Activated CD8-positive, alpha-beta memory T cell treated with anti-CD3 and anti-CD28 coated beads, Interleukin-2, amount 50 U/mL, for 4 hours (primary cell): ENCODE measurements at places on chromosomes 12 and 14.
A peak's percentile ranks its signal among the peaks of the same experiment; 100 is the strongest.

GRCh38 chr12:50728417-50728816, 35.5 kb upstream of the ATF1 start:
- no peak for DNase-seq

- DNase-seq = no peak
These were observed 35.6 kb downstream of the LEMD3 start for GRCh38 chr12:65204886-65205525.

DNA sequence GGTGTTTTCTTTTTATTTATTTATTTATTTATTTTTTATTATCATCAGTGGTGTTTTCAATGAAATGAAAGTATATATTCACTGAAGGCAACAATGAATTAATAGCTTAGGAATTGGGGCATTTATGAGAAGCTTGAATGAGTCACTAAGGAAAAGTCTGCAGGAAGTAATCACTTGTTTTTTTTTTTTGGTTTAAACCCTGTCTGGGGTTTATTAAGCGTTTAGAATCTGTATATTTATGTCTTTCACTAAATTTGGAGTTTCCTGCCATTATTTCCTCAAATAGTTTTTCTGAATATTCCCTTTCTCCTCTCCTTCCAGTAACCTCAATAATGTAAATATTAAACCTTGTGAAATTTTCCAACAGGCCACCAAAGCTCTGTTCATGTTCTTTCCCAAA, 85.5 kb downstream of the TESC start:
- no peak for DNase-seq

DNA sequence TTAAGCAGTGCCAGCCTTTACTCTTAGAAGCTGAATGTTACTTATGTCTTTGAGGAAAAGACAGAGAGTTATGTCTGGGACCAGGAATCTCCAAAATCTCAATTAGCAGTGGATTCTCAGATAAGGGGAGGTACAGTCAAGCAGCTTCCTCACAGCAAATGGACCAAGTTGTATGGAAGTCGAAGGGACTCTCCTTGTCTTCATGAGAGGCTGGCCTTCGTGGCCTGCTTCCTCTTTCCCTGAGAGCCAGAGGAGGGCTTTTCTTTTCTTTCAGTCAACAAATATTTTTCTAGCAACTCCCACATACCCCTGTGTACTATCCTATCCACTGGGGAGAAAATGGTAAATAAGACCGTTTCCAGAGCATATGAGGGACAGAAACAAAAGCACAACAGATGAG, 6.6 kb upstream of the WNT5B start:
- no peak for DNase-seq

GRCh38 chr14:21090940-21091663, 7.4 kb downstream of the ZNF219 start:
- DNase-seq = no peak

GRCh38 chr12:26150736-26151450, 26.1 kb upstream of the BHLHE41 start:
- DNase-seq = no peak

DNA sequence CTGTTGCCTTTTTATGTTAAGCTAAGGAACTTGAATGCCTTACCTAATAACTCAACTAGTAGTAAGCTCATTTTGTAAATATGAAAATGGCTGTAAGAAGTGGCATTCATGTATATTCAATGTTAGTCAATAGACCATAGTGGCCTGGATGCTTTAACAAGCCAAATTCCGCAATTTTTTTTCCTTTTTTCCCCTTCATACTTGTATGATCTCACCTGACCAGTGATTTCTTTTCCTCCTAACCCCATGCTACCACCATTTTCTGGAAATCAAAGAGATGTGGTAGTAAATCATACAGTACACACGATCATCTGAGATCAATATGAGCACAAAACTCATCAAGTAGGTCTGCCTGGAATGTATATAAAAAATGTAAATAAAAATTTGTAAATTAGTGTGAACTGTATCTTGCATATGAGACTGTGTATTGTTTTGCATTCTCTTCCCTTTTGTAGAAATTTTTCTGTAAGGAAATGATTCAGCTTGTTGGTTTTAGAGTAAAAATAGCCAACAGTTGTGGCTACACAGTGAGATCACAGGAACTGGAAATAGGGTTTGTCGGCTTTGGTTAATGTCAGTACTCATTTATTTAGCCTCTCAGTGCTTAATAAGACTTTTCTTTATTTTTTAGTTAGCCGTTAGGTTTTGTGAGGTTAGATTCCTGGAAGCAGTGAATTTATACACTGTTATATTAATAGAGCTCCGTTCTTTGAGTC, 62.5 kb downstream of the ETNK1 start:
- no peak for DNase-seq

DNA sequence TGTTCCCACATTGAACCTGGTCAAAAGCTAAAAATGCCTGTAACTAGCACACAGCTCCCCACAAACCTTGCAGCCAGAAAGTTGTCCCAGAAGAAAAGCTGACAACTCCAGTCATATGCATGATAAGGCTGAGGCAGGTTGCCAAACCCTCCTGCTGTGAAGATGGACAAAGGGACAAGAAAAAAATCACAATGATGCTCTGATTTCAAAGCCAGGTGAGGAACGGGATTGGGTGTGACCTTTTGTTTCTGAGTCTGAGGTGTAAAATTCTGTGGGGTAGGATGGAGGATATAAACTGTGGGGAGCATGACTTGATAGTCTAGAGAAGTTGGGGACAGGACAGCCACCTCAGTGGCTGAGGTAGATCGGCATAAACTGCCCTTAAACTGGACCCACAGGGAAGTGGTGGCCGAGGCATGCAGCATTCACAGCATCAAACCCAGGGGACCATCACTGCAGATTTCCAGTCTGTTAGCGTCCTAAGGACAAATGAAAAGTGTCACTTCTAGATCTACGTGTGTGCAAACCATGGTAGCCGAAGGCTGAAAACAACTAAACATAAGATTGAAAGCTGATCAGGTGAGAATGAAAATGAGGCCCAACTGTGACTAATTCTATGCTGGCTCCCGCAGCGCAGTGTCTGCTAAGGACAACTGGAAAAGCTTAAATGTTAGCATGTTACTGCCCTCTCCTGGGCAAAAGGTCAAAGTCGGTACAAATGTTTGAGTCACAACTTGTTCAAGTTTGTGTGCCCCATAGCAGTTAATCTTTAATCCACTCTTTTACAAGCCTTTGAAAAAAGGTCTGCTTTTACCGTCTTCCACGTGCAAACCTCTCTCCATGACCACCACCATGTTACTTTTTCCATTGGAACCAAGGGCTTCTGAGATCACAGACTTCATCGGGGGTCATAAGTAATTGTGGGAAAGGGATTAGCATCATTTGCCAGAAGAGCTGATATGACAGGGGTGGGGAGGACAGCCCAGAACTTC, 39.8 kb downstream of the GRIN2B start:
- no peak for DNase-seq

- no peak for DNase-seq
These were observed 36.0 kb upstream of the TDRD9 start for GRCh38 chr14:103892247-103892646.

DNA sequence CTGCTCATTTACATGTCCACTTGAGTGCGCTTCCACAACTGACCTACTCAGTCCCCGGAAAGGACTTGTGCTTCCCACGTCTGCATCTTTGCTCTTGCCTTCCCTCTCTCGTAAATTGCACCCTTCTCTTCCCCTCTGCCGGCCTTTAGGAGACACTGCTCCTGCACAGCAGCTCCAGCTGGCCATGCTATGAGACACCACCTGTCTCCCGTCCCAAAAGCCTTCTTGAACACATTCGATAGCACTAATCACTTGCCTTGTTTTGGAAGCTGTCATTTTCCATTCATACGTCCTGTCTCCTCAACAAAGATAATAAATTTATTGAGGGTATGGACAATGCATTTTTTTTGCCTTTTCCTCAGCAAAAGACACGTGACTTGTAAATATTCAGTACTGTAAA, 15.7 kb upstream of the KCNA1 start:
- no peak for DNase-seq

GRCh38 chr12:101051151-101051550, 158.9 kb downstream of the SLC5A8 start:
- DNase-seq = no peak

DNA sequence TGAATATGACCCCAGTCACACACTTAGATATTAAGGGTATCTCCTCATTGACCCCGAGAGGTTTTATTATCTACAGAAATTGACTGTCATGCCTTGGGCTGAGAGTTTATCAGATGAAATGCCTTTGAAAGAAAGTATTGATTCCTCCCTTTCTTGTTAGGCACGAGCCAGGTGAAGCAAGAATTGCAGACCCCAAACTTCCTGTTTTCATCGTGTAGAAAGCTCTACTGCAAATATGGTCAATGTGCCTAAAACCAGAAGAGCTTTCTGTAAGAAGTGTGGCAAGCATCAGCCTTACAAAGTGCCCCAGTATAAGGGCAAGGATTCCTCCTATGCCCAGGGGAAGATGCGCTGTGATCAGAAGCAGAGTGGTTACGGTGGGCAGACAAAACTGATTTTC, 143.9 kb upstream of the FUT8 start:
- DNase-seq = no peak

- DNase-seq = no peak
These were observed 184.1 kb downstream of the PRKD1 start for GRCh38 chr14:29743531-29743930.

- no peak for DNase-seq
These were observed 304.8 kb upstream of the ATP2B1 start for GRCh38 chr12:90013409-90013808.

DNA sequence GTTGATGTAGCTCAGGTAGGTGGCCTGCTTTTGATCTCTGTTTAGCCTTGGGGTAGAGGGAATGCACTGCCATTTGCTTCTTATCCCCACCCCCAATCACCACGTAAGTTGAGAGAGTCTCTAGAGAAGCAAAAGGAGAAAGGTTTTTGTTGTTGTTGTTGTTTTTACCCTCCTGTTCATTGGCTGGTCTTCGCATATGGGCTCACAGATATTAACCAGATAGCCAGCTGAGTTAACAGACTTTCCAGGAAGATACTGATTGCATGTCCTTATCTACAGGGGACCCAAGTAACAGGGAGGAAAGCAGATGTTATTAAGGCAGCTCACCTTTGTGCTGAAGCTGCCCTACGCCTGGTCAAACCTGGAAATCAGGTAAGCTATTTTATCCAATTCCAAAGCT, 2.9 kb downstream of the PA2G4 start:
- DNase-seq = no peak

DNA sequence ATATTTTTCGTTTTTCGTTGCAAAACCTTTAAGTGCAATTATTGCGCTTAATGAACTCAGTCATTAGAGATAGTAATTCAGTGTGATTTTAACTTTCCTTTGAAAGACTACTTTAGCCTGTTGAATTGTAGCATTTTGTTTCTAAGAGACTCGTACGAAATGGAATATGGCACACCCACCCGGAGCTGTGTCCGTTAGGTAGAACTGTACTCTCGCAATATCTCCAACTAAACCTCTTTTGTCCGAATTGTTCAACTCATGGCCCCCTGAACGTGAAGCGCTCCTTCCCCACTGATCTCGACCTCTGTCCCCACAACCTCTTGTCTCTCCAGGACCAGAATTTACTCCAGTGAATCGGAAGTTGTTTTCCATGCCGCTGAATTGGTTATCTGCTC, 800 bp downstream of the PCNX4 start:
- no peak for DNase-seq

DNA sequence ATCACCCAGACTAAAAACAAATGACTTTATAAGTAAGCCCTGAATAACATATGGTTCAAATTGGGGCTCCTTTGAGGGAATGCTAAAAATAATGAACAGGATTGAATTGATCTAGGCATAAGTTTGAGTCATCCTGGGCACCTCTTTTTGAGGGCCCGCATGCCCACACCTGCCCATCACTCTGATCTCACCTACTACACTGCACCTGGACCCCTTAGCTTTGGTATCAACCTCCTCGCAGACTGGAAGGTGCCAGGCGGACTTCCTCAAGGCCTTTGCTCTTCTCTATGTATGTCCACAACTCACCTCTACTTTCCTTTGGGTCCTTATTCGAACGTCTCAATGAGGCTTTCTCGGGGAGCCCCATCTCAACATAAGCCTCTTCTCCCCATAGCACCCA, 17.2 kb downstream of the NTN4 start:
- no peak for DNase-seq

GRCh38 chr14:61266436-61266835, 14.7 kb downstream of the TMEM30B start:
- no peak for DNase-seq

DNA sequence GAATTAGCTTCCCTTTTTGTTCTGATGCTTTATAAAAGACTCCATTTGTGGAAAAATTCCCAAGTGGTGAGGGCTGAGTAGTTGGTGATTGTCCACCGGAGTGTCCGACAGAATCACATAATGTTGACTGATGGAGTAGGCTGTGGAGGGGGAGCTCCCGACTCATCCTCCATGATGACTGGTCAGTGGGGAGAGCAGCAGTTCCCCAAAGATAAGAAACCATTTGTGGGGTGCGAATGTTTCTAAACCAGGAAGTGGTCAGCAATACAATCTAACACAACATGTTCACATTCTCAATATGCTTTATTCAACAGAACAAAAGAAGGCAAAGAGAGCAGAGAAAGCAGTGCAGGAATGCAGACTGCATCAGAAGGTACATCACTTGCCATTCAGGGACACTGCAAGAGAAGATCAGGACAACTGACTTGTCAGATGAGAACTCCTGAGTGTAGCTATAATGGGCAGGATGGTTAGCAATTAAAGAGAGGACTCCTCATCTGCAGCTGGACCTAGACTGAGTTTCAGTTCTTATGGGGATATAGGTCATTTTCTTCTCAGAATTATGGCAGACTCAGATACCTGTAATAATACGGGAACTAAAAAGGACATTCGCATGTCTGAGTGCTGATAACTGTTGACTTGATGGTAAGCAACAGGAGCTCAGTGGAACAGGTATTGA, 5.4 kb downstream of the KRT6B start:
- DNase-seq = no peak

DNA sequence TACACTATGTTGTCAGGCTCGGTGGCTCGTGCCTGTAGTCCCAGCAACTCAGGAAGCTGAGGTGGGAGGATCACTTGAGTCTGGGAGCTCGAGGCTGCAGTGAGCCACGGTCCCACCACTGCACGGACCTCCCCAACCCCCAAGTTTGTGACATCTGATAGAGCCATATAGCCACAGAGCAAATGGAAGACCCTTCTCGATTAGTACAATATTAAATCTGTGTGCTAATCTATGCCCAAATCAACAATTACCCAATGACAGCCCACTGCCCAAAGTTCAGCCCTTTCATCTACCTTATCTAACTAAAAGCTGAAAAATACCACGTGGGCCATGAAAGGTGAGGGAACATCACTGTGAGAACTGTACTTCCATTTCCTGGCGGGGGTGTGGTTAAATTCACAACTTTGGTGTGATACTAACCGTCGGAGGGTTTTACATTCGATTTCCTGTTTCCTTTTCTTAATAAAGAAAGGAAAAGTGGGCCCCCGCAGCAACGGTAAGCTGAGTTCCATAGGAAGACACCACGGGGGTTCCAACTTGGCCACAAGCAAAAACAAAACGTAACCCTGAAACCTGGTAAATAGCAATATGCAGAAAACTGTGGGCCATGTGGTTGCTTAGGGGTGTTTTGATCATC, 31.2 kb upstream of the FOS start:
- DNase-seq = peak; percentile 48
